Karpas-422 (cell line): ENCODE measurements at places on chromosomes 7 and 10.

GRCh38 chr7:106655703-106656498, 5.1 kb downstream of the CCDC71L start:
- H3K27ac ChIP-seq, result no peak overlapping the region
- DNase-seq, result no peak
- H3K4me1 ChIP-seq, result peaks cover 16% of the 10 kb centered on the region

- no peak overlapping the region for H3K4me3 ChIP-seq
- no peaks in the 10 kb centered on the region; the same call in 1 of the 2 replicates for H3K27me3 ChIP-seq
- peaks cover 5% of the 10 kb centered on the region; the same call in 1 of the 2 replicates for H3K4me1 ChIP-seq
- no peaks in the 10 kb centered on the region for H3K36me3 ChIP-seq
Measured at GRCh38 chr10:49057231-49057880, 58.0 kb downstream of the VSTM4 start.

- no peak overlapping the region for H3K4me3 ChIP-seq
- H3K27ac ChIP-seq, result no peak overlapping the region
- no peaks in the 10 kb centered on the region for H3K27me3 ChIP-seq
- DNase-seq, result no peak
- H3K4me1 ChIP-seq, result no peaks in the 10 kb centered on the region
Measured at GRCh38 chr7:1732072-1732471, 62.0 kb downstream of the ELFN1 start.

DNA sequence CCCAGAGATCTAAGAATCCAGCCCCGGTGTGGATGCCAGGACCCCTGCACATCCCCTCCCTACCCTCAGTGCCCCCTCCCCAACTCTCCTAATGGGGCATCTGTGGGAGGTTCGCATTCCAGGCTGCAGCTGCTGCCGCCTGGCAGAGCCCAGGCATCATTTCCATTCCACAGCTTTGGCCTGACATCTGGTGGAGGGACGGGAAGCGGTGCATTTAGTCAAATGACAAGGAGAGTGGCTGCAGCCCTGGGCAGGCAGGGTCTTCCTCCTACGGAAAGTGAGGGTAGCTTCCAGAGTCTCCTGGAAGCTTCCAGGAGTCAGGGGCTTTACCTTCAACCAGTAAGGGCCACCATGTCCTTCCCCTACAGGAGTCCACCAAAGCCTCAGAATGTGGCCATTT, 30.8 kb downstream of the PRLHR start:
- no peak overlapping the region for H3K27ac ChIP-seq
- no peaks in the 10 kb centered on the region for H3K36me3 ChIP-seq
- no peak for DNase-seq
- H3K27me3 ChIP-seq, result no peaks in the 10 kb centered on the region
- H3K4me3 ChIP-seq, result no peak overlapping the region

DNA sequence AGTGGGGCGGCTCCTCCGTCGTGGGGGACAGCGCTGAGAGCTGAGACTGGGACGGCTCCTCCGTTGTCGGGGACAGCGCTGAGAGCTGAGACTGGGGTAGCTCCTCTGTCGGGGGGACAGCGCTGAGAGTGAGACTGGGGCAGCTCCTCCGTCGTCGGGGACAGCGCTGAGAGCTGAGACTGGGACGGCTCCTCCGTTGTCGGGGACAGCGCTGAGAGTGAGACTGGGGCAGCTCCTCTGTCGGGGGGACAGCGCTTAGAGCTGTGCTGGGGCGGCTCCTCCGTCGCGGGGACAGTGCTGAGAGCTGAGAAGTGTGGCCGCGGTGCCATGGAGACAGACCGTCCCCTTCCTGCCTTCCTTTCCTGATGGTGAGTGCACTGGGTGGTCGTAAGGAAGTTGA, 136.4 kb downstream of the DYNC2I1 start:
- H3K4me3 ChIP-seq, result no peak overlapping the region
- no peaks in the 10 kb centered on the region for H3K4me1 ChIP-seq
- H3K27ac ChIP-seq, result no peak overlapping the region
- H3K27me3 ChIP-seq, result no peaks in the 10 kb centered on the region
- no peak for DNase-seq
- H3K36me3 ChIP-seq, result no peaks in the 10 kb centered on the region

GRCh38 chr10:35961501-35961900, 319.4 kb upstream of the FZD8 start:
- H3K4me1 ChIP-seq, result no peaks in the 10 kb centered on the region
- H3K4me3 ChIP-seq, result no peak overlapping the region
- H3K27ac ChIP-seq, result no peak overlapping the region
- no peaks in the 10 kb centered on the region for H3K36me3 ChIP-seq
- no peak for DNase-seq

GRCh38 chr7:130936202-130936931, 202.4 kb upstream of the KLF14 start:
- peaks cover 60% of the 10 kb centered on the region; the same call in 1 of the 2 replicates for H3K36me3 ChIP-seq
- H3K4me3 ChIP-seq, result no peak overlapping the region
- H3K4me1 ChIP-seq, result peaks cover 39% of the 10 kb centered on the region

DNA sequence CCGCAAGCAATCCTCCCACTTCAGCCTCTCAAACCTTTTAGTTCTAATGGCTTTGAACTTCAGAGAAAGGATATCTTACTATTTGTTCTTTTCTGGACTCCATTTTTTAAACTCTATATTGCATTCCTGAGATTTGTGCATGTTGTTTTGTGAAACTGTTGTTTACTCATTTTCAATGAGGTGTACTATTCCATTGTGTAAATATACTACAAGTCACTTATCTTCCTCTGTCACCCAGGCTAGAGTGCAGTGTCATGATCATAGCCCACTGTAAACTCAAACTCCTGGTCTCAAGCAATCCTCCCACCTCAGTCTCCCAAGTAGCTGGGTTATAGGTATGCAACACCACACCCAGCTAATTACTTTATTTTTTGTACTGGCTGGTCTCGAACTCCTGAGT, 31.4 kb upstream of the AKR1D1 start:
- DNase-seq, result no peak
- H3K27ac ChIP-seq, result no peak overlapping the region
- no peaks in the 10 kb centered on the region for H3K27me3 ChIP-seq
- no peaks in the 10 kb centered on the region for H3K4me1 ChIP-seq
- no peak overlapping the region for H3K4me3 ChIP-seq

GRCh38 chr10:75395066-75395931, 6.3 kb downstream of the ZNF503 start:
- H3K36me3 ChIP-seq, result no peaks in the 10 kb centered on the region
- no peaks in the 10 kb centered on the region for H3K4me1 ChIP-seq
- no peaks in the 10 kb centered on the region for H3K27me3 ChIP-seq
- DNase-seq, result no peak
- H3K4me3 ChIP-seq, result no peak overlapping the region
- H3K27ac ChIP-seq, result no peak overlapping the region

DNA sequence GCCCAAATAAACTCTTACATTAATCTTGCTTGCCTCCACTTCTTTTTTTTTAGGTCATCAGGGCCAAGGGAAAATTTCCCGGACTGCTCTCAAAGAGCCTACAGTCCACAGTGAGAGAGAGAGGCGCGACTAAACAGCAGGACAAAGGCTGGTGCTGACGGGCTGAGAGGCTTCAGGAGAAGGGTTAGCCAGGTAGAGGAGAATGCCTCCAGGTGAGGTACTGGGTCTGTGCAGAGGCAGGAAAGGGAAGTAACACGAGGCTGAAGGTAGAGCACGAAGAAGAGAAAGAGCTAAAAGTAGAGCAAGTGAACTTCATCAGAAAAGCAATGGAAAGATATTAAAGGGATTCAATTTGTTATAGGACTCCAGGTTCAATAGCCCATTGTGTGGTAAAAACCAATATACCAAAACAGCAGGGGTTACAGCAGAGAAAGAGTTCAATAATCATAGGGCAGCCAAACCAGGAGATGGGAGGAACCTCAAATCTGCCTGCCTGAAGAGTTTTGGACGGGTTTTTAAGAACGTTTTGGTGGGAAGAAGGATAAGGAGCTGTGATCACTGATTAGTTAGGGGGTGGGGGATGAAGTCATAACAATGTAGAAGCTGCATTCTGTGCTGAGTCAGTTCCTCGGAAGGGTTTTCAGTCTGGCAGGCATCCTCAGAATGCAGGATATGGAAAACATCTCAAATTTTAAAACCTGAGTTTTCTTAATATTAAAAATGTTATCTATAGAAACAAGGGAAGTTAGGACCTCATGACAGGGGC, 171.5 kb downstream of the AKR1D1 start:
- no peak for DNase-seq
- H3K4me1 ChIP-seq, result no peaks in the 10 kb centered on the region
- H3K27ac ChIP-seq, result no peak overlapping the region
- no peaks in the 10 kb centered on the region for H3K36me3 ChIP-seq
- no peaks in the 10 kb centered on the region for H3K27me3 ChIP-seq
- H3K4me3 ChIP-seq, result no peak overlapping the region

DNA sequence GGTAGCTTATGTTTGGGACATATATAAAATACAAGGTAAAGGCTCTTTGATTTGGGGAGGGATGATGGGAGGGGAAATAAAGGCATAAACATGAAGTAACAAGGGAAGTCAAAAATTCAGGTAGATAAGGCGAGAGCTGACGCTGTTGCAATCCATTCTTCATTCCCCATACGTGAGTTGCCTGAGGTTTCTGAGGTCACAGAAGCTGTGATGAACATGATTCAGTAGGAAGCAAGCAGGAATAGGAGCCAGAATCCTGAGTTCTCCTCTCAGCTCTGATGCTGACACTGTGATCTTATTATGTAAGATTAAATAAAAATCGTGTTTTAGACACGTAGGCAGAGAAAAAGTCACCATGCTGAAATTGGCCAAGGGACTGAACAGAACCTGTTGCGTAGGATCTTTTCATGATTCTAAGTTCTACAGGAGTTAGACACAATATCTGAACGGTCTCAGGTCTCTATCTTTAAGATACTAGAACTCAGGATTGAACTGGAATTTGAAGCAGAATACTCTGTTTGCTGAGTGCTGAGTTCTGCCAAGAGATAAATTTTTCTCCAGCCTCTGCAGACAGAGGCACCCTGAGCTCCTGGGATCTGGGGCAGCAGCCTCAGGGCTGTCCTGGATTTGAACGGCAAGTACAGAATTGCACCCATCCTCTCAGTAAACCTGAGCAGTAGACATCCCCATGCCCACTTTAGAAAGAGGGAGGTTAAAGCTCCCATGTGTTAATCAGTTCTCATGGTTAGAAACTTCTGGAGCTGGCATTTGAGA, 21.0 kb downstream of the KLF6 start:
- DNase-seq, result no peak
- H3K4me3 ChIP-seq, result no peak overlapping the region
- no peak overlapping the region for H3K27ac ChIP-seq
- H3K4me1 ChIP-seq, result peaks cover 14% of the 10 kb centered on the region

DNA sequence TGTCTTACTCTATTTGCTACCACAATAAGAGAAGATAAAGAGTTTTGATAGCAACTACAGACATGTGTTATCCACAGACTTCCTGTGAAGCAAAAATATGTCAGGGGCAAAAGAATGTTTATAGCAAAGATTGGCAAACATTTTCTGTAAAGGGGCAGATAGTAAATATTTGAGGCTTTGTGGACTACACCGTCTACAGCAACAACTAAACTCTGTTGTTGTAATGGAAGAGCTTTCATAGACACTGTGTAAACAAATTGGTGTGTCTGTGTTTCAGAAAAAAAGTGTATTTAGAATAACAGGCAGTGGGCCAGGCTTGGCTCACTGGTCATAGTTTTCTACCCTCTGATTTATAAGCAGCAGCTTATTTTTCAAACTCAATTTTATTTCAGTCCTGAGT, 521.4 kb downstream of the ANKRD7 start:
- no peak overlapping the region for H3K4me3 ChIP-seq
- H3K4me1 ChIP-seq, result no peaks in the 10 kb centered on the region
- DNase-seq, result no peak

DNA sequence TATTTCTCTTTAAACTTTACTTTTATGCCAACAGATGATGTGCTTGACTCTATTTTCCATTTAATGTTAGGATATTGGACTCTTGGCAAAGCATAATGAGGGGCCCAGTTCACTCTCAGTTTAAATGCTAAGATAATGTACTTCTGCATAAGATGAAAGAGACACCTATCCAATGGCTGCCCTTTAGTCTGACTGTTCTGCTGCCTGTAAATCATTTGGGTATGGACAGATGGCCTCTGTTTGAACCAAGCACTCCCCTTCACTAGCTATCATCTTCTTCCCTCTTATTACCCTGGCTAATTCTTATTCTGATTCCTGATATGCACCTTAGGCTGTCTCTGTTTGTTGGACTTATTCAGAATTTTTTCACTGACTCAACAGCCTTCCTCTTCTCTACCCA, 72.1 kb downstream of the SEM1 start:
- DNase-seq, result no peak
- H3K27ac ChIP-seq, result no peak overlapping the region
- H3K4me1 ChIP-seq, result 0 out of 2 replicates have a peak, but pooled peaks cover 2% of the 10 kb centered on the region
- H3K4me3 ChIP-seq, result no peak overlapping the region
- 0 out of 2 replicates have a peak, but pooled peaks cover 3% of the 10 kb centered on the region for H3K27me3 ChIP-seq
- no peaks in the 10 kb centered on the region for H3K36me3 ChIP-seq

- peaks cover 56% of the 10 kb centered on the region for H3K4me1 ChIP-seq
- H3K27me3 ChIP-seq, result no peaks in the 10 kb centered on the region
- H3K4me3 ChIP-seq, result no peak overlapping the region
- H3K36me3 ChIP-seq, result no peaks in the 10 kb centered on the region
- DNase-seq, result no peak
Measured at GRCh38 chr10:69338133-69338456, 59.8 kb downstream of the HK1 start.

GRCh38 chr10:131905267-131905571, 4.4 kb downstream of the PPP2R2D start:
- no peaks in the 10 kb centered on the region for H3K27me3 ChIP-seq
- H3K4me1 ChIP-seq, result peaks cover 29% of the 10 kb centered on the region
- H3K36me3 ChIP-seq, result peaks cover 6% of the 10 kb centered on the region; the same call in 1 of the 2 replicates
- no peak overlapping the region for H3K27ac ChIP-seq

GRCh38 chr10:130206216-130206737, 70.1 kb downstream of the GLRX3 start:
- H3K4me1 ChIP-seq, result no peaks in the 10 kb centered on the region
- no peak overlapping the region for H3K27ac ChIP-seq
- no peaks in the 10 kb centered on the region for H3K27me3 ChIP-seq
- H3K36me3 ChIP-seq, result no peaks in the 10 kb centered on the region
- DNase-seq, result no peak

GRCh38 chr7:155448632-155449007, 9.3 kb upstream of the EN2 start:
- no peaks in the 10 kb centered on the region for H3K27me3 ChIP-seq
- no peak overlapping the region for H3K4me3 ChIP-seq
- DNase-seq, result no peak
- H3K27ac ChIP-seq, result no peak overlapping the region
- H3K36me3 ChIP-seq, result no peaks in the 10 kb centered on the region

- no peaks in the 10 kb centered on the region for H3K36me3 ChIP-seq
- no peak overlapping the region for H3K27ac ChIP-seq
- no peaks in the 10 kb centered on the region for H3K27me3 ChIP-seq
- no peak for DNase-seq
Measured at GRCh38 chr10:45180946-45181875, 134.2 kb downstream of the OR13A1 start.

DNA sequence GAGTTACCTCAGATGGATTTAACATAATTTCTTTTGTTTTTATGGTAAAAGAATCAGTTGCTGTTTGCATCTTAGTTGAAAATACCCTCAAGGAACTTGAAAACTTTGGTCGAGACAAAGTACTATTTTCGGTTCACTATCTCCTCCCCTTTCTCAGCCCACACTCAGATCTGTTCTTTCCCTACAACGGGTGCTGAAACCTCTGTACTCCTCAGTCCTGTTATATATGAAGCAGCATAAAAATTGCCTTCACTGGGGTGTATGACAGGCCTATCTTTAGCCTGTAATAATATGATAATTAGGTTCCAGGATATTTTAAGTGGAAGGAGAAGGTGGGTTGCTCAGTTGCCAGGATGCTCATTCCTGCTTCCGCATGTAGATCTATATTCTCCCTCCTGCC, 105.2 kb upstream of the NOBOX start:
- H3K27me3 ChIP-seq, result no peaks in the 10 kb centered on the region
- DNase-seq, result no peak
- no peak overlapping the region for H3K27ac ChIP-seq
- H3K4me3 ChIP-seq, result no peak overlapping the region
- no peaks in the 10 kb centered on the region for H3K36me3 ChIP-seq
